ENCODE measurements at places on chromosomes 12 and 14. TPM values are rescaled to one million over a fixed set of nuclear protein-coding genes. Genes with fewer than 3 reads are reported as not detected.

GRCh38 chr12:75705749-75706711 lies 194.6 kb upstream of the KRR1 start:
- DNase-seq, result peak; percentile 56

DNA sequence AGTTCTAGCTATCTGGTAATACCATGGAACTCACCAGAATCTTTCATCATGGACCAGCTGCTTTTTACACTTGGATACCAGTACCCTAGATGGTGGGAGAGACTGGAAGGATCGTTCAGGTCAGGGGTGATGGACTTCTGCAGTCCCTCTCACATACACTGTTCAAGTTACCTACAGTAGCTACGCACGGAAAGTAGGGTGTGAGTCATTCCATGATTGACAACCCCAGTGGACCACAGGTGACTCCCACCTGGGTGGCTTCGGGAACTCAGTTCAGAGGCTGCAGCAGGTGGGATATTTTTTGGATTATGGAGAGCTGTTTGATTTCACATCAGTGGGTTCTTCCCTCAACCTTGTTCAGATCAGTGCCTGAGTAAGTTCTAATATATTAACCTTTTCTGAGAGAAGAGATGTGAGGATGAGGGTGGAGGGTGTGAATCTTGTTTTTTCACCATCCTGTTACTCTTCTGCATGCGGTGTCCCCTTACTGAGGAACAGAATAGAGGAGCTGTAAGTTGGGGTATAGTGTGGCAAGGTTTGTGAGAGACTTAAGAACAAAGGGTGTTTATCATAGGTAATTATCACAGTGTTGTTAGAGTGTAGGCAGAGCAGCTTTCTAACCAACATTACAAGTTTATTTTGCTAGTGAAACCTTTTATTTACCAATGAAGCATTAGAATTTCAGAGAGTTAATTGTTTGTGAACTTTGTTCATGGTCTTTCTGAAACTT lies 39.6 kb downstream of the PRKCH start:
- no peak for DNase-seq

GRCh38 chr14:95292660-95293425 lies 26.9 kb downstream of the CLMN start:
- no peak for DNase-seq

DNA sequence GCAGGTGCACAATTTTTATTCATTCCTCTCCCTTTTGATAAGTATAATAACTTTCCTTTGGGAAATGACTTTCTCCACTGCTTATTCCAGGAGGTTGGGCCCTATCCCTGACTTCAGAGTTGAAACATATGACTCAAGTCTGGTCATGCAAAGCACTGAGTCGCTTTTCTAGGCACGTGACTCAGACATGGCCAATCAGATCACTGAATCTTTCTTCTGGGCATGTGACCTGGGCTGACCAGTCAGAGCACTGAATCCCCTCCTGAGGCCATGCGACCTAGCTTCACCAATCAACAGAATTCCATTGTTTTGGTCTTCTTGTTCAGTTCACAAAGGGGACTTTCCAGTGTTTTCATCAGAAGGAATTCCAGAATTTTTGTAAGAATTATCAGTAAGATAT lies 377.1 kb upstream of the KITLG start:
- DNase-seq, result no peak

The KCNC2 gene
- total RNA-seq, result not detected

The NYNRIN gene
- 7.2 TPM for total RNA-seq

All from osteoblast (primary cell).